ENCODE measurements at places on chromosomes 6 and 20. TPM values are rescaled to one million over a fixed set of nuclear protein-coding genes. Genes with fewer than 3 reads are reported as not detected.

Gene HEY2
- total RNA-seq: 2.4 TPM

Gene ANKRD66
- total RNA-seq: not detected

Gene BPI
- total RNA-seq: 0.72 TPM

DNA sequence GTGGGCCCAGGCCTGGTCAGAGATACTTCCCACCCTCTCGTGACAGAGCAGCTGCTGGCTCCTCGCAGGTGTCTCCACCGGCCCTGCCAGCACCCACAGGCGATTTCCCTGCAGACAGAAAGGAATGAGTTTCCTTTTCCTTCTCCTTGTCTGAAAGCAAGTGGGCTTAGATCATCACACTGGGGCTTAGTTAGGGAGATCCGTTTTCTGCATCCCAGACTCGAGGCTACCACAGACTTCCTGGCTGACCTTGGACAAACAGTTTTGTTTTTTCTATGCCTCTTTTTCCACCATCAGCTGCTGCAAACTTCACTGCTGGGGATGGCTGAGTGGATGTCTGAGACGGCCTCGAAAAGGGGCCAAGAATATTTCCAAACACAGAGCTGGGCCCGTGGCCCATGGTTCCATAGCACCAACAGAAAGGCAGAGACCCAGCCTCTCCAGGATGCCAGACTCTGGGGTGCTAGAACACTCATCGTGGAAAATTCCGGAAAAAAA lies 86.5 kb downstream of the BANF2 start:
- DNase-seq: no peak

GRCh38 chr6:90469906-90470305 lies 117.0 kb downstream of the MAP3K7 start:
- no peak for DNase-seq

DNA sequence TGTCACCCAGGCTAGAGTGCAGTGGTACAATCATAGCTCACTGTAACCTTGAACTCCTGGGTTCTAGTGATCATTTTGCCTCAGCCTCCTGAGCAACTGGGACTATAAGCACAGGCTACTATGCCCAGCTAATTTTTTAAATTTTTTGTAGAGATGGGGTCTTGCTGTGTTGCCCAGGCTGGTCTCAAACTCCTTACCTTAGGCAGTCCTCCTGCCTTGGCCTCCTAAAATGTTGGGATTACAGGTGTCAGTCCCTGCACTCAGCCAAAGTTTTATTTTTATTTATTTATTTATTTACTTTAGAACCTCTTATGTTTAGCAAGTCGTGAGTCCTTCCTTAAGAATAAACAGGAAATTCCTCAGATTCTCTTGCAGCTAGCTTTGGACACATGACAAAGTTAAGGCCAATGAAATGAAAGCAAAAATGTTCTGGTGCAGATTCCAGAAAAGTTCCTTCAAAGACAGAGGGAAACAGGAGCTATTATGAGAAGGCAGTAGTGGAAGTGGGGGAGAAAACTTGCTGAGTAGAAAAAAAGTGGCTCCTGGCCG lies 19.1 kb downstream of the PIM1 start:
- DNase-seq: no peak

- no peak for DNase-seq
These were observed 258.6 kb downstream of the LAMA2 start for GRCh38 chr6:129141499-129141898.

DNA sequence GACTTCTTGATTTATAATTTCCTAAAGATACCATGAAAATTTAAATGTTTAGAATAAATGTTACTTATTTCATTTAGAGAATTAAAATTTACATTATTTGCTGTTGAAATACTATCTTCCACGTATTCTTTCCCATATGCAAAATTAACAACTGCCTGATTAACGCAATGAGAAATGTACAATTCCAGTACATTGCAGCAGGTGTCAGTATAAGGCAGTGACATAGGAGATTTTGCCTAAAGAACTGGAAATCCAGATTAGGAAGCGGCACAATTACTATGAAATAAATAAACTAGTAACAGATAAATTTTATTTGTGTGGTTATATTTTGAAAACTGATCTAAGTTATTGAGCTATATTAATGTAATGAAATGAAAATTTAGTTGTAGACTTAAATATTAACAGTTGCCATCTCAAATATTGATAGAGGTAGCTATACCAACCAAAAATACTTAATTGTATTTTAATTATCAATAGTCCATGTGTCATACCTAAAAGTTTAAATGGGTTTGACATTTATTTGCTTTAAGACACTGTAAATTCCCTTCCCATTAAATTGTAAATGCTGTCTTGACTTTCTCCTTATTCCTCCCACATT lies 300.2 kb downstream of the UTRN start:
- no peak for DNase-seq

GRCh38 chr6:1317302-1317815 lies 5.5 kb downstream of the FOXQ1 start:
- DNase-seq: no peak

DNA sequence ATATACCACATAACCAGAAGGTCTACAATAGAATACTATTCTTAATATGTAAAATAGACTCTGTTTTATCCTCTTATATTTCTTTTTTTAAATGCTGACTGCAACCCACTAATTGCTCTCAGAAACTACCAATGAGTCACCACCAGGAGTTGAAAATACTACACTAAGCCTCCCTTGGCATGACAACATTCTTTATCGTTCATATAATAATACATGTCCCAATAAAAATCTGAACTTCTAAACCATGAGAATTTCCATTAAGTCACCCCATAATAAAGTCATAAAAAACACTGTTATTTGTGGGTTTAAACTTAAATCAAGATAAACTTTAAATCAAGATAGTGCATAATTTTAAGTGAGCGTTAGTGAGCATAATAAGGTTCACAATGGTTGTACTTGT lies 4.2 kb downstream of the HACE1 start:
- DNase-seq: no peak

- no peak for DNase-seq
These were observed 121.4 kb upstream of the AFDN start for GRCh38 chr6:167705211-167705750.

GRCh38 chr6:143110996-143111395 lies 50.3 kb downstream of the AIG1 start:
- DNase-seq: no peak

DNA sequence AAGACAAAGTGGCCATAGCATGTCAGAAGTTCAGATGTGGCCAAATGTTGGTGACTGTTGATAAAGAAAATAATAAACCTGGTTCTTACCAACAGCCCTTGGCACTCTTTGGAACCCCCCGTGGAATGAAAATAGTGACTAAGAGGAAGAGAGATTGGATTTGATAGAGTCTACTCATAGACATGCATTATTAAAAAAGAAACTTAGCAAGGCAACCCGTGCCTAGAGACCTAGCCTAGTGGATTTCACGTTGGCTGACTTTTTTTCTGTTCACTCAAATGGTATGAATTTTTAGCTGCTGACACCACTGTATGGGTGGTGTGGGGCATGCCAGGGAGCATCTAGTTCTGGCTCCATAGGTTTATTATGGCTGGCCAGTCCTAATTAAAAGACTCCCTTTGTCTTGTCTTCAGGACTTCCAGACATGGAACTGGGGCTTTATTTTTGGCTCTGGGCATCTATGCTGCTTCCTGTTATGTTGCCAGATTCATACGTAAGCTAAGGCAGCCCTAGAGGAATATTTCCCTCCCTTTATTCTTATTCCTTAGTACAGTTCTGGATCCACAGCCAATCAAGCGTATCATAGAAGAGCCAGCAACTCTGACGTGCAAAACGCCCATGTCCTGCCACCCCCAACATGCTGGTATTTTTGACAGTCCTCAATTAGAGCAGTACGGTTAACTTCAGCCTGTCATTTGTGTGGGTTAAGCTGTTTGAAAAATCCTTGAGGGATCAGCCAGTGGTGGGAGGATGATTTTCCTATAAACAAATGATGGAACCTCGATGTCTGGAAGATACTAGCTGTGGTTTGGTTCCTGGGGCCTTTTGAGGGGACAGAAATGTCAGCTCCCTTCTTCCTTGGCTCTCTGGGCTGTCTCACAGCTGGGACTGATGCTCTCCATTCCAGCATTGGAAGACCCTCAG lies 127.5 kb downstream of the ISM1 start:
- no peak for DNase-seq

Data from mucosa of gallbladder (tissue), 1 donor.